ENCODE measurements at places on chromosomes 11 and 22.

GRCh38 chr11:20197881-20198280 is 37.6 kb upstream of the DBX1 start:
- DNase-seq, result no peak

- peak; percentile 81 for DNase-seq
Observed at GRCh38 chr22:45757068-45757467, 85.4 kb downstream of the ATXN10 start.

DNA sequence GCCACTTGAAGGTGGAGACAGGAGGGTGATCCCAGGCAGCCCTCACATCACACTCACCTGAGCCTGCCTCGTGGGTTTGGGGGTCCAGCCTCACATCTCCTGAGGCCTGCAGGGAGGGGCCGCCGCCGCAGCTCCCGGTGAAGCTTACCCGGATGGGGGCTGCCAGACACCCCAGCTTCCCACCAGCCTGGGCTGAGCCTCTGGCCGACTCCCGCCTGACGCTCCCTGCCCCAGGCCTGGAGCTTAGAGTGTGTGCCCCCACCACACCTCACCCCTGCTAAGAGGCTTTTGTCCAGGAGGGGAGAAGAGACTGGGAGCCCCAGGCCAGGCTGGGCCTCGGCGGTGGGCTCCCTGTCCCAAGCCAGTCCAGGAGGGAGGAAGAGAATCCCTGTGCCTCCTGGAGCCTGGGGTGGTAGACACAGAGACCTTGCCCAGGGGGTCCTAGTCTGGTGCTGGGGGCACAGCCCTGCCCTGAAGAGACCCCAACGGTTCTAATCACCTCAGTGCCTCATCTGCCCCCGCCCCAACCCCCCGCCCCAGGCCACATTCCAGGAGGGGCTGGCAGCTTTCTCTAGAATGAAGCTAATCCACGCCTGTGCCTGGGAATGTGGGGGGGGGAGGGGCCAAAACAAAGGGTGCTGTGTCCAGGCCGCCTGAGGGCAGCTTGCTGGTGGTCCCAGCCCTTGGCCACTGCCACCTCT is at the start of gene SLC16A8:
TSS of gene SLC16A8 (minus strand) at position 254 of the 701 bp plus-strand sequence. CDS start 1,311 bp downstream, outside the sequence.
- DNase-seq, result no peak

DNA sequence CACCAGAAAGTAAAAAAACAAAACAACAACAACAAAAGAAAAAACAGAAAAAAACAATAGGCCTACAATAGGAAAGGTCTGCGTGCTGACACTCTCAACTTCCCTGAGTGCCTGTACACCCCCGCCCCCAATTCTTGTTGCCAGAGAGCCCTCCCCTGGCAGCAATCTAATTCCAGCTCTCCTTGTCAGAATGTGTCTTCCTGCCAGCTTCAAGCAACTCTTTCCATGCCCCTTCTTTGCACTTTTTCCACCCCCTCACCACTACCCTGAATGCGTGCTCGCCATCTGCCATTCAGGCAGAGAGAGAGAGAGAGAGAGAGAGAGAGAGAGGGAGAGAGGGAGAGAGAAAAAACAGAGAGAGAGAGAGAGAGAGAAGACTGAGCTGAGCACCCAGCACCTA is 245.0 kb downstream of the KIRREL3 start:
- DNase-seq, result no peak

- no peak for DNase-seq
Observed at GRCh38 chr11:36534276-36534840, 24.3 kb upstream of the TRAF6 start.

DNA sequence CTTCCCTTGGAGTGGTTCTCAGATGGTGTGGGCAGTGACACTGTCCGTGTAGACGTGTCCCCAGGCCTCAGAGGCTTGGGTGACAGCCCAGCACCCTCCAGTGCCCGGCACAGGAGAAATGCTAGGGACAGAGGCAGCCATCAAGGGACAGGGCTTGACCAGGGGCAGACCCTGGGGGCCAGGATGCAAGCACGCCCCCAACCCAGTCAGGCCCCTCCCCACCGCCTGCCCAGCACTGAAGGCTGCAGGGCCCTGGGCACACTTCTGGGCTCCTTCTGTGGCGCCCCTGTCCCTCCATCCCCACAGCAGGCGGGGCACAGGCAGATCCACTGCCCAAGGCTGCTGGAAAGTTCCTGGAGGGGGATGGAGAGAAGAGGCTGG is 11.1 kb downstream of the IGF2 start:
- no peak for DNase-seq
